Activated CD4-positive, alpha-beta T cell treated with anti-CD3 and anti-CD28 coated beads for 36 hours (primary cell): ENCODE measurements at places on chromosomes 3 and 15. TPM values are rescaled to one million over a fixed set of nuclear protein-coding genes. Genes with fewer than 3 reads are reported as not detected.
A peak's percentile ranks its signal among the peaks of the same experiment; 100 is the strongest.

The LYZL4 gene
- total RNA-seq = not detected

The CCR1 gene
- total RNA-seq = 0.14 TPM

The EPHA3 gene
- 0.09 TPM for total RNA-seq

The MORC1 gene
- total RNA-seq = not detected

DNA sequence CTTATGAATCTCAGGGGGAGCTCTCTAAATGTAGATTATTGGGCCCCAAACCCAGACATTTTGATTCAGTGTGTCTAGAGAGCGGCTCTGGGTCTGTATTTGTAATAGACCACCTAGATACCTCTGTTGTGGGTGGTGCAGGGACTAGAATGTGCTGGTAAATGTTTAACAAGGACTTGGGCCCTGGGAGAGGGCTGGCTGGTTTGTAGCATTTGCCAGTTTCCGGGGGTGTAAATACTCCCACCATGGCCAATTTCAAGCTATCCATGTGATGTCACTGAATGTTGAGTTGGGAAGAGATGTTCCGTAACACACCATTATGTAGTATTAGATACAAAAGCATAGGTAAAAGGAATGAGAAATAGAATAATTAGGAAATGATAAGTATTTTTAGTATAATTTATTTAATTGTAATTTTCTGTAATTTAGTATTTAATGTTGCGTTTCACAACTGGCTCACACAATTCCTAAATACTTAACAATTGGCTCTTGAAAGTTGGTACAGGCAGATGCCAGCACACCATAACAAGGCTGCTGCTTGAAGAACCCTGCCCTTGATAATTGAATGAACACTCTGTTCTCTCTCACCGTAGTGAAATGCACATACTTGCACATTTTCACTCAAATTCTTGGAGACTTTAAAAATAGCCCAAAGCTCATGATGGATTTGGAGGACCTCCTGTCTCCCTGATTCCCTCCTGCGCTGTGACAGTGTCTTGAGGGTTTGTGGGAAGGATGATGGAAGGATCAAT lies 359.2 kb upstream of the PROK2 start:
- peaks cover 14% of the 10 kb centered on the region for H3K4me1 ChIP-seq
- DNase-seq = no peak
- peaks cover 2% of the 10 kb centered on the region for H3K27me3 ChIP-seq
- H3K36me3 ChIP-seq = no peaks in the 10 kb centered on the region
- H3K27ac ChIP-seq = no peak overlapping the region

DNA sequence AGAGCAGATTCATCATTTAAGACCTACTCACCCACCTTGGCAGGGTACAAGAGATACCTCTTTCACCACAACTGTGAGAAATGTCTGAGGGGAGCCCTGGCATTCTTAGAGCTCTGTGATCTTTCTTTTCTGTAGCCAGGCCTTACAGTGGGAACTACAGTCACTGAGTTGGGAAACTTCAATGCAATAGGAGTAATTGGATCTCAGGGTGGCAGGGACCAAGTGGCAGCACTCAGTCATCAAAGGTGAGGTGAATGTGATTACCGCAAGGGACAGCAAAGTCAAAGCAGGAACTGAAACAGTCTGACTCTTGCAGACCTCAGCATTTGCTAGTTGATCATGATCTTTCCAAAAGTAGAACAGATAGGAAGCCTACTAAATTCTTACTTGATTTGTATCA lies 7.2 kb upstream of the MCF2L2 start:
- H3K36me3 ChIP-seq = no peaks in the 10 kb centered on the region
- H3K27me3 ChIP-seq = peaks cover 2% of the 10 kb centered on the region
- peak; percentile 51 for DNase-seq

DNA sequence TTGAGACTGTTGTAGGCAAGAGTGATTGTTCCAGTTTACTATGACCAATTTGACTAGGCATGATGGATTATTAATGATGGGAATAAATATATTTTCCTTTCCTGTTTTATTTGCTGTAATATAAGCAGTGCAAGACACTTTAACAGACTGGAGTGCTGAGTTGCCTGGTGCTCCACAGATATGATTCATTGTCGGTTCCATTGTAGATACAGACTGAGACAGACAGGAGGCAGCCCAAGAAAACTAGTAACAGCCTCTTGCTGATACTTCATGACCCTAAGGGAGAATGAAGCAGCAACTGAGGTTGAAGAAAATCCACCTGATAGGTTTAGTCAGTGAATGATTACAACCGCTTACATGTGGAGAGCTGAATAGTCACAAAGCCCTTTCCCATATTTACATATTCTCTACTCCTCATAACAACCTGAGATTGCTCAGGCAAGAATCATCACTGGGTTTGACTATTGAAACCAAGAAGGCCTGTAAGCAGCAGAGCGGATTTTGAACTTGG lies 235.1 kb upstream of the TPRG1 start:
- H3K4me1 ChIP-seq = no peaks in the 10 kb centered on the region
- no peak overlapping the region for H3K27ac ChIP-seq
- no peaks in the 10 kb centered on the region for H3K36me3 ChIP-seq
- H3K4me3 ChIP-seq = no peak overlapping the region
- H3K27me3 ChIP-seq = peaks cover 3% of the 10 kb centered on the region

DNA sequence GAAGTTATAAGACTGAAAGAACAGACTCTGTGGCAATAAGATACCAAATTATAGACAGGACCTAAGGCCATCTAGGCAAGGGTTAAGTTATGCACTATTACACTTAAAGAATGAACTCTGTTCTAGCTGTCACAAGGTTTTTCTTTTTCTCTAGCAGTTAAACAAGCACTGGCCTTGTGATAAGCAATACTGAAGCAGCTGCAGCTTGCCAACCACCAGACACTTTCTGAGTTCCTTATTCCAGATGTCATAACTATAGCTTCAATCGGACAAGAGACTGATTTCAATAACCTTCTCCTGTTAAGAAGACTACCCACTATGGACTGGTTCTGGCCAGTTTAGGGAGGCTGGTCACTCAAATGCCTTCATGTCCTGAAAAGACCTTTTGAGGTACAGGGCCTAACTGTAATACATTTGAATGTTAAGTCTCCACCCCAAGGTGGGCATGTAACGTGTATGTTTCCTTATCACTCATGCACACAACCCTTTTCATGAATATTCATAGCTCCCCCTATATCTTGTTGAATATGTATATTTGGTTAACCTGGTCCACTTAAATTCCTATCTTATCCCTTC lies 85.8 kb downstream of the CFAP20DC start:
- H3K36me3 ChIP-seq = no peaks in the 10 kb centered on the region
- no peak overlapping the region for H3K4me3 ChIP-seq
- H3K27ac ChIP-seq = no peak overlapping the region
- DNase-seq = no peak

DNA sequence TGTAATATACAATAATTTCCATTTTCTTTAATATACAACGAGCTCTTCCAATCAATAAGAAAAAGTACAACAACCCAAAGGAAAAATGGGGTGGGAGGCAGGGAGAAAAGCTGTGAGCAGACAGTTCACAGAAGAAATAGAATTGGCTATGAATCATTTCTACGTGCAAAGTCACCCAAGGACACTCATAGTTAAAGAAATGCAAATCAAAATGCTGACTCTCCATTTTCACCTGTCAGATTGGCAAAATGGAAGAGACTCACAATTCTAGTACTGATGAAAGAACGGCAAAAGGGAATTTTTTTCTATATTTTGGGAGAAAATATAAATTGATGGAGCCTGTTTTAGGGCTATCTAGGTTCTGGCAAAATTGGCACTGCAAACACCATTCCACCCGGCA lies 116.3 kb upstream of the MEF2A start:
- H3K27ac ChIP-seq = no peak overlapping the region
- H3K4me3 ChIP-seq = no peak overlapping the region
- no peak for DNase-seq
- no peaks in the 10 kb centered on the region for H3K27me3 ChIP-seq
- H3K4me1 ChIP-seq = peaks cover 46% of the 10 kb centered on the region
- H3K36me3 ChIP-seq = no peaks in the 10 kb centered on the region

DNA sequence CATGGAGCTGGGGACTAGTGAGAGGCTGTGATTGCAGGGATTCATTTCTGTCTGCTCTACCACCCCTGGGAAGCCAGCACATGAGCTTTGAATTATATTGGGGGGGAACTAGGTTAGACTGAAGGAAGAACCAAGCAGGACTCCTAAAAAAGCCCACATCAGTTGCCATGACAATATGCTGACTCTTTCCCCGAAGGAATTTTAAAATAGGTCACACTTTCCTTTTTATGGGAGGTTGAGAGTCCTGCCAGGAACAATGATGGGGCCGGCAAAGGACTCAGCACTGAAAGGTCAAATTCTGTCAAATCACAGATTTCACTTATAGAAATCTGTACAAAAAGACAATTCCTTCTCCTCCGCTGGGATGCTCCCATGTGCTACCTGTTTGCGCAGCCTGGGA lies 130.8 kb downstream of the ZNF621 start:
- H3K4me1 ChIP-seq = no peaks in the 10 kb centered on the region
- no peaks in the 10 kb centered on the region for H3K36me3 ChIP-seq
- no peak overlapping the region for H3K27ac ChIP-seq
- peaks cover 5% of the 10 kb centered on the region for H3K27me3 ChIP-seq
- H3K4me3 ChIP-seq = no peak overlapping the region

GRCh38 chr3:2517500-2518172 lies 419.0 kb downstream of the CNTN4 start:
- H3K4me1 ChIP-seq = no peaks in the 10 kb centered on the region
- no peak for DNase-seq
- H3K4me3 ChIP-seq = no peak overlapping the region
- H3K27ac ChIP-seq = no peak overlapping the region
- no peaks in the 10 kb centered on the region for H3K27me3 ChIP-seq

GRCh38 chr3:53802256-53802880 lies 43.9 kb downstream of the CHDH start:
- H3K27me3 ChIP-seq = peaks cover 5% of the 10 kb centered on the region
- H3K4me3 ChIP-seq = no peak overlapping the region
- no peaks in the 10 kb centered on the region for H3K36me3 ChIP-seq
- no peak overlapping the region for H3K27ac ChIP-seq
- DNase-seq = no peak

DNA sequence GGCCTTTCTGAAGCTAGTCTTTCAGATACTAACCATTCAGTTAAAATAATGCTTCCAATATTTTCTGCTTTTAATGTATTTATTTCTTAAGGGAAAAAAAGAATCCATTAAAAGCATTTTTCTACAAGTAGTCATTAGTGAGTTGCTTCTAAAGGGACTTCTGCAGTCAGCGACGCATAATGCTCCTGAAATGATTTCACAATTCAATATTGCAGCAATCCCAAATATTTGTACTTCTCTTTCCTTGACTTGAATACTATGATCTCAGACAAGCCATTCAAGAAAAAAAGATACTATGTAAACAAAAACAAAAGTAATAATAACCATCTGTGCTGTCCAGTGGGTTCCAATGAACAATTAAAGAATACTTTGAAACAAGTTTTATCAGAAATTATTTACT lies 681.0 kb downstream of the DIPK2A start:
- no peaks in the 10 kb centered on the region for H3K4me1 ChIP-seq
- no peak overlapping the region for H3K4me3 ChIP-seq
- H3K36me3 ChIP-seq = no peaks in the 10 kb centered on the region
- no peak overlapping the region for H3K27ac ChIP-seq

DNA sequence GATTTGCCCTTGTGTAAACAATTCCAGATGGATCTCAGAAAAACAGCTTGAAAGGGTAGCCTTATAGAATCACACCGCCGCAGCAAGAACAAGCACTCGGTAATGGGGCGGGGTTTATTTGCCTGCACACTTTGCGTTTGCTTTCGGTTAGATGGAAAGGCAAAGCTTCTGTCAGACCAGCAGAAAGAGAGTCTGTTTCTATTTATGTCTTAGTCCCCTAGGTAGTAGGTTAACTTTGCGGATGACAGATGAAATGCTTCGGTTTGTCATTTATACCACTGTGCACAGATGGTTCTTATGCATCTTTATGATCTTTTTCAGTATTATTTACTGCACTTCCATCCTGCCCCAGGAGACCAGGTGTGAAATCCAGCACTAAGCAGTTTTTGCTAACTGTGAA lies 62.2 kb downstream of the PYDC2 start:
- no peak overlapping the region for H3K27ac ChIP-seq
- no peaks in the 10 kb centered on the region for H3K27me3 ChIP-seq
- DNase-seq = no peak
- H3K36me3 ChIP-seq = no peaks in the 10 kb centered on the region
- no peak overlapping the region for H3K4me3 ChIP-seq

GRCh38 chr15:81239190-81239589 lies 42.5 kb downstream of the IL16 start:
- no peaks in the 10 kb centered on the region for H3K4me1 ChIP-seq
- H3K4me3 ChIP-seq = no peak overlapping the region
- no peaks in the 10 kb centered on the region for H3K27me3 ChIP-seq
- no peak overlapping the region for H3K27ac ChIP-seq
- H3K36me3 ChIP-seq = peaks cover 3% of the 10 kb centered on the region
